ENCODE measurements at places on chromosomes 2 and 18.

- no peak for DNase-seq
Observed at GRCh38 chr2:227939271-227940027, 68.0 kb downstream of the DAW1 start.

GRCh38 chr2:120279708-120280107 is 27.1 kb downstream of the RALB start:
- DNase-seq, result no peak

DNA sequence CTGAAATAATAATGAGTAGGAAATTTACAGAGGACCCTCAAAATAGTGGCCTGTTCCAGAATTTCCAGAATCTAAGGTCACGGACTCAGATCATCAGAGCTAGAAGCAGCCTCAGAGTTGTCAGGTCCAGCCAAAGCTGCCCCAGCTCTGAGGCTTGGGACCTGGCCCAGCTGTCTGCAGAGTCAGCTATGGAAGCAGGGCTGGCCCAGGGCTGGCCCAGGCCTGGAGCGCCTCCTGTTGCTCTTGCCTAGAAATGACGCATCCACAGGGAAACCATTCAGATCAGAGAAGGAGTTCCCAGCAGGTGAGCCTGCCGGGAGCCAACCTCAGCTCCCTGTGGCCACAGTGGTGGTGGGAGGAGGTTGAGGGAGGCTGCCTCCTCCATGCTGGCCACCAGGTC is 106.7 kb upstream of the ARL4C start:
- no peak for DNase-seq

GRCh38 chr2:165002638-165003037 is 47.3 kb upstream of the SLC38A11 start:
- DNase-seq, result no peak

DNA sequence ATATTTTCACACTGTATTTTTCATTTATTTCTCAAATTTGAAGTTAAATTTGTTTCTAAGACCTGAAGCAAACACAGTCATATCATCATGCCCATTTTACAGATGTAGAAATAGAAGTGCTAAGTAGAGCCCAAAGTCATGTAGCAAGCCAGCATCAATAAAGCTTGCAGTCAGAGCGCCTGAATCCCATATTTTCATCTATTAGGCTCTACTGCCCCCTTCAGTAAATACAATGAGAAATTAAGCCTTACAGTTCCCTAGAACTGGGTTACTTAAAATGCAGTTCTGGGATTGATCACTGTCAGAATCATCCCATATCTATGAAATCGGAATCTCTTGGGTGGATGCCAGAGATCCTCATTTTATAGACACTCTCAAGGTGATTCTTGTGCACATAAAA is 419.9 kb downstream of the TGIF1 start:
- no peak for DNase-seq

DNA sequence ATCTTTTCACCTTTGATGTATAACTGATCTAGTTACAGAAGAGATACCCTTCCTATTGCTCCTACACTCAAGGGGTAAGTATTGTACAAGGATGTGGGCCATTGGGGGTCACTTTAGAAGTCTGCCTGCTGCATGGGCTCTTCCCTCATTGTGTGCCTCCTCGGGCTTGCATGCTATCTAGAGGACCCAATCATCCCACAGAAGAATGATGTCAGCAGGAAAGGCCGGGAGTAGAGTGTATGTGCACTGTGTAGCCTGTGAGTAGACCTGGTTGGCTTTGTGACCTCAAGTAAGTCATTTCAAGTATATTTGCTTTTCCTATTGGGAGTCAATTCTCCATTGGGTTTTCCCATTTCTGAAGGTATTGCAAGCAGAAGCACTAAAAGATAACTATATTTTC is 129.5 kb upstream of the TRIB2 start:
- no peak for DNase-seq

DNA sequence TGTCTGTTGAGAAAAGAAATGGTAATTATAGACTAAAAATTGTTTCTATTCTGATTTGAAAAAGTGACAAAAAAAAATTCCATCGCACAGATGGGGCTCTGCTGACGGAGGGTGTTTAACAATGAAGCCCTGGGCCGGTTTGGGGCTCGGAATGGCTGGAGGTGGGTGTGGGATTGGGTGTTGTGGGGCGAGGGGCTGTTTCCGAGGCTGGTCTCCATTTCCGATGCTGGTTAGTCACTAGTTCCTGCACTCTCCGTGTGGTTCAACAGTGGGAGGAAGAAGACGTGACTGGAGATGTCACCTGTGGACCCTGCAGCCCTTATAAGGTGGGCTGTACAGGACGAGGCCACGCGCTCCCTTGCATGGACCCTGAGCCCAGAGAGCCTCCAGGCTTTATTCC is 143.2 kb downstream of the KLHL29 start:
- DNase-seq, result no peak

- no peak for DNase-seq
Observed at GRCh38 chr2:39663187-39663930, 2.4 kb upstream of the TMEM178A start.

GRCh38 chr2:202172439-202173211 is 65.8 kb downstream of the SUMO1 start:
- peak; percentile 63 for DNase-seq

DNA sequence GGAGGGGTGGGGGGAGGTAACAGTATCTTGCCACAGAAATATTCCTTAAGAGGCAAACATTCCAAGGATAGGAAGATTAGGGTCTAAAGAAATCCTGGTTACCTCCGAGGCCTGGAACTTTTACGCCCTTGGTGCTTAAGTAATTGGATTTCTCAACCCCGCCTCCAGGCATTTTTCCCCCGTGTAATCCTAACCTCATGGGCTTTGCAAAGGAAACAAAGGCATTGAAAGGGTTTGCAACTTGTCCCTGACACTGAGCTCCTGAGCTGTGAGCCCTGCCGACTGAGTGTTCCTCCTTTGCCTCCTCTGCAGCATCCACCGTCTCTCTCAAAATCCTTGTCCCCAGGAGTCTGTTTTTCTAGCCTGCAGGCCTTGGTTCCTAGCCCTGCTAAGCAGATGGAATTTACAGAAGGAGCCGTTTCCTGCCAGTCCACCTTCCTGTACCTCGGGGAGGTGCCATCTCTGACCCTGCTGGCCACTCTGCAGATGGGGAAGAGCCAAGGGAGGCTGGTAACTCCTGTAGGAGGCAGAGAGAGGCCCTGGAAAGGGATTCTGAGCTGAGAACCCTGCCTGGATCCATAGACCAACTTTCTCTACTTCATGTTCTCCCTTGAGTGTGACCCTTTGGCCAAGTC is 24.2 kb downstream of the TET3 start:
- no peak for DNase-seq

Data from stimulated activated CD4-positive, alpha-beta T cell treated with anti-CD3 and anti-CD28 coated beads, Interleukin-2, amount 100 ng/mL, for 24 hours (primary cell).